ENCODE measurements at places on chromosomes 7 and 10.

DNA sequence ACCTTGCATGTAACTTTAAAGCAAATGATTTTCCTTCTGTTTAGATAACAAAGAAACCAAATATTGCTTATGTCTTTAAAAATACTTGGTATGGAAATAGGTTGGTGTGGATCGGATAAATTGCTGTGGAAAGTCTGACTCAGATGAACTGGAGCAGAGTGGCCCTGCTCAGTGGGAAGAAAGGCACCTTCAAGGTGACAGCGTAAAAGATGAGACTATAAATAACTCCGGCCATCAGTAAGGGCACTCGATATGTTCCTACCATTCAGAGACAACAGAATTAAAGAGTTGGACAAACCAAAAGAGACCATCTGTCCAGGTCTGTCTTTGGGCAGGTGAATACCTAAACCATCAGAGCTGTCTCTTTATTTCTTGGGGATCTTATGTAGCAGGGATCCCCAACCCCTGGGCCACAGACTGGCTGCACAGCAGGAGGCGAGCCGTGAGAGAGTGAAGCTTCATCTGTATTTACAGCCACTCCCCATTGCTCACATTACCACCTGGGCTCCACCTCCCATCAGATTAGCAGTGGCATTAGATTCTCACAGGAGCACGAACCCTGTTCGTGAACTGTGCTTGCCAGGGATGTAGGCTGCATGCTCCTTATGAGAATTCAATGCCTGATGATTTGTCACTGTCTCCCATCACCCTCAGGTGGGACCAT, 357.1 kb downstream of the PRPF18 start:
- no peak for DNase-seq

DNA sequence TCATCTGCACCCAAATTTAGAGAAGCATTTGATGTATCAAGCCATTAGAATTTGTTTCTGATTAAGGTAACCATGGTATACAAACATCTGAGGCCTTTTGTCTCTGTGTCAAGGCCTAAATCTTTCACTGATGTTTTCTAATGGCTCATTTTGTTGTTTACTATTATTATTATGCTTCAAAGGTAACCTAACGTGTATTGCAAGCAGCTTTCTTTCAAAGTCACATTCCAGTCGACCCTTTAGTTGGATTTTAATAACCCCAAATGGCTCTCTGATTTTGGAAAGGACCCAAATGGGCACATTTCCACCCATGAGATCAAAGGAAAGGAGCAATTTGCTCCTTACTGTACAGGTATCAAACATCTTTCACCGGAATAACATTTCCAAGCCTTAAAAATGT, 46.7 kb upstream of the WNT16 start:
- no peak for DNase-seq

- no peak for DNase-seq
Observed at GRCh38 chr10:25105743-25106260, 69.0 kb upstream of the GPR158 start.

- DNase-seq = no peak
Observed at GRCh38 chr10:110118891-110119621, 88.3 kb upstream of the MXI1 start.

DNA sequence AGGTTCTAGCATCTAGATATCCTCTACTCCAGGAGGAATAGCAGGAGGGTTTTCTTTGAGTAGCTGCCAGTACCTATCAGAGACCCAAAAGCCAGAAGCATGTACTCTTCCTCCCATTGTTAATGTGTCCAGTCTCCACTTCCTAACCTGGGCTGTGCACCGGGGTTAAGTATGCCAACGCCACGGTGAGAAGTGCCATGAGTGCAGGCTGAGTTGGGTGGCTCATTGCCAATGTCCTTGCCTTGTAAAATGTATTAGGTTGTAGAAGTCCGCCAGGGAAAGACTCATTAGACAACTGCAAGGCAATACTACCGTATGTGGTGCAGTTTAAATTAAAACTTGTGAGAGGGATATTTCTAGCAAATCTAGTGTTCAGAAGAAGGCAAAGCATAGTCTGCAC, 55.0 kb upstream of the PRR15 start:
- no peak for DNase-seq

GRCh38 chr7:87709258-87709657, 81.1 kb downstream of the RUNDC3B start:
- DNase-seq = no peak

- DNase-seq = peak; percentile 11
Observed at GRCh38 chr10:70820976-70821750, 5.4 kb downstream of the SGPL1 start.

DNA sequence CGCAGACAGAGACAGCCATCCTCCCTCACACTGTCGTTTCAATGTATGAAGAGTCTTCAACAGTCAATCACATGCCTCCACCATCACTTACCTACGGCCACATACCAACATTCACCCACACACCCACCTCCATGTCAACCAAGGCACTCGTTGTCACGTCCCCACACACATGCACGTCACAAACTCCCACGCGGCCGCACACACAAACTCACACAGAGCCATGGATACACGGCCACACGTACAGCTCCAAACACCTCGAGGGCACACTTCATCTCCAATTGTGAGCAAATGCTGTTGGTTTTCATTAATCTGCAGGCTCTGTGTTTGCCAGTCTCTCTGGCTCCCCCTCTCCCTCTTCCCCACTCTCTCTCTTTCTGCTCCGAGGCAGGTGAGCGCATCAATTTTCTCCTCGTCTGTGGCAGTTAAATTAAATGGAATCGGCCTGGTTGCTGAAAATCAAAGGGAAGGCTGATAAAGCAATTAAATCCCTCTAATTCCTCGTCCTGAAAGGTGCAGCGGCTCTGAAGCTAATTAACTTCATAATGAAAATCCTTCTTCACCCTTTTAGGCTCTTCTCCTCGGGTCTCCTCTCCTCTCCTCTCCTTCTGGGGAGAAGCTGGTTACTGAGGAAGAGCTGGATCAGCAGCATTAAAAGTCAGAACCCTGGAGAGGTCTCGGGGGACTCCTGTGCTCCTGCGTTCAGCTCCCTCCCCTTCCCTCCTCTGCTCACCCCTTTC, 53.8 kb upstream of the SLF2 start:
- no peak for DNase-seq

Data from RPMI8226 (cell line).